ENCODE measurements at places on chromosomes 16 and 17.

DNA sequence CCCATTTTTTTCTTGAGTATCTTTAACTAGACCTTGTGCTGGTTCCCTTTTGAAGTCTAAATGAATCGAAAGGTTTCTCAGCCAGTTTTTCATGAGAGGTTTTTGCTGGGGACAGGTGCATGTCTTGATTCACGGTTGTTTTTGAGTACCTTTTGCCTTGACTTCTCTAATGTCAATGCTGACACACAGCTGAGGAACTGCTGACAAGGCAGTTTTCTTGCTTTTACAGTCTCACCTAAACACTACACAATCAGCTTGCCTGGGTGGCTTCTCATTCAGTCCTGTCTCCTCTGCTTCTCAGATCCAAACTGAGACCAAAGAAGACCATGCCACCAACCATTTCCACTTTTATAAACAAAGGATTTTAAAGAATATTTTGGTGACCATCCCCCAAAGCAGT is 7.1 kb downstream of the OR3A3 start:
- no peak for DNase-seq

- no peak for DNase-seq
Measured at GRCh38 chr16:27445502-27446175, 43.7 kb downstream of the IL21R start.

GRCh38 chr17:10666906-10667305 is 9.8 kb upstream of the MYH3 start:
- no peak for DNase-seq

- peak; percentile 25 for DNase-seq
Measured at GRCh38 chr16:29925105-29925756, 795 bp downstream of the KCTD13 start.

- peak; percentile 89 for DNase-seq
Measured at GRCh38 chr17:17693253-17694168, 12.3 kb downstream of the RAI1 start.

- no peak for DNase-seq
Measured at GRCh38 chr17:7083592-7083991, 3.5 kb upstream of the CLEC10A start.

GRCh38 chr17:74024871-74025531 is 178.5 kb upstream of the RPL38 start:
- no peak for DNase-seq

- peak; percentile 78 for DNase-seq
Measured at GRCh38 chr17:47949197-47949759, 7.9 kb downstream of the PNPO start.

DNA sequence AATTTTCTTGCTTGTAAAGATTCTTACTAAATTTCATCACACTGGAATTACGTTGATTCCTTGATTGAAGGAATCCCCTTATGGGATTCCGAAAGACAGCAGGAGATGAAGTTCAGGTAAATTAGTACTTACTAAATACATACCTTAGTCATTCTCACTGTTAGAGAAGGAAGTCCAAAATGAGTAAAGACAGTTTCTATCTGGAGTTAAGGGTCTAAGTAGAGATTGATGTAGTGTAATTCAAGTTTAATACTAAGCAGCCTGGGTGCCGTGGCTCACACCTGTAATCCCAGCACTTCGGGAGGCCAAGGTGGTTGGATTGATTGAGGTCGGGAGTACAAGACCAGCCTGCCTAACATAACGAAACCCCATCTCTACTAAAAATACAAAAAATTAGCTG is 9.6 kb downstream of the DDX42 start:
- no peak for DNase-seq

DNA sequence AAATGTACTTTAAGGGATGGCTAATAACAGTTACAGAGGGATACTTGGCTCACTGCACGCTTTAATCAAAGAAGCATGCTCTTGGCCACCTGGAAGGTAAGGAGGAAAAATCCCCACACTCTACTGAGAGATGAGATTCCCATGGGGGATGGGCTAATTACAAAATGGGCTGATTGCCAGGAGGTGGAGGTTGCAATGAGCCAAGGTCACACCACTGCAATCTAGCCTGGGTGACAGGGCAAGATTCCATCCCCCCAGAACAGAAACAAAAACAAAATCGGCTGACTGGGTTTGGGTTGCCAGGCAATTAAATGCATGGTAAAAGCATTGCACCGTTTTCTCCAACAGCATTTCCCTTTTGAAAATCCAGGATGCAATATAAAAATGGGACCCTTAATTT is 18.0 kb downstream of the N4BP1 start:
- no peak for DNase-seq

GRCh38 chr16:89897204-89897603 is 21.5 kb upstream of the MC1R start:
- no peak for DNase-seq

- DNase-seq: no peak
Measured at GRCh38 chr16:82138478-82139285, 31.3 kb downstream of the MPHOSPH6 start.

GRCh38 chr16:17556276-17557052 is 85.7 kb upstream of the XYLT1 start:
- DNase-seq: no peak

DNA sequence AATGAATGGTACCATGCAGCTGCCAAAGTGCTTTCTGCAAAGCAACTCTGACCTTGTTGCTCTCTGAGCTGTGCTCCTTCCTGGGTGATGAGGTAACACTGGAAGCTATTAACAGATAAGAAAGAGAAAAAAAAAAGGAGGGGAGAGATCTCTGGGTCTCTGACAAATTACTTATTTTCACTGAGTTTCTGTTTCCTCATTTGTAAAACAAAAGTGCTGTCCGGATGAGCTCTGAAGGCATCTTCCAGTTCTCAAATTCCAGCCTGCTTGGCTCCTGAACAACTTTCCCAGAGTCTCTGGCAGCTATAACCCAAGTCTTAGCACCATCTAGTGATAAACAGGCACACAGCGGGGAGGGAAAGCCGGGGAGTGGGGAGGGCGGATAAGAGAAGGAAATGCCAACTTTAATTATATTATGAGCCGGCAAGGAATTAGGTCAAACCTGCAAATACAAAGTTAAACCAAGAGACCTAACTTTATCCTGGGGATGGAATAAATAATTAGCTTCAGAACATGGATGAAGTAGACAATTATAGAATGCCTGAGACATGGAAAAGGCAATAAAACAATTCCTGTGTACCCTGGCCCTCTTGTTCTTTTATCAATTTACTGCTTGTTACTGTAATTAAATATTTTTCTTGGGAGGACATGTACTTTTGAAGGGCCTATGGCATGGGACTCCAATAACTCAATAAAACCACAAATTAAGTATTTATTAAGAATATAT is 61.3 kb upstream of the KIFC3 start:
- peak; percentile 93 for DNase-seq

- no peak for DNase-seq
Measured at GRCh38 chr17:31815212-31815730, 43.8 kb downstream of the COPRS start.

All from pons (tissue), 1 donor.